ENCODE measurements at places on chromosomes 1 and 21. TPM values are rescaled to one million over a fixed set of nuclear protein-coding genes. Genes with fewer than 3 reads are reported as not detected.

- DNase-seq, result no peak
These were observed 3.4 kb downstream of the SCCPDH start for GRCh38 chr1:246727594-246727993.

DNA sequence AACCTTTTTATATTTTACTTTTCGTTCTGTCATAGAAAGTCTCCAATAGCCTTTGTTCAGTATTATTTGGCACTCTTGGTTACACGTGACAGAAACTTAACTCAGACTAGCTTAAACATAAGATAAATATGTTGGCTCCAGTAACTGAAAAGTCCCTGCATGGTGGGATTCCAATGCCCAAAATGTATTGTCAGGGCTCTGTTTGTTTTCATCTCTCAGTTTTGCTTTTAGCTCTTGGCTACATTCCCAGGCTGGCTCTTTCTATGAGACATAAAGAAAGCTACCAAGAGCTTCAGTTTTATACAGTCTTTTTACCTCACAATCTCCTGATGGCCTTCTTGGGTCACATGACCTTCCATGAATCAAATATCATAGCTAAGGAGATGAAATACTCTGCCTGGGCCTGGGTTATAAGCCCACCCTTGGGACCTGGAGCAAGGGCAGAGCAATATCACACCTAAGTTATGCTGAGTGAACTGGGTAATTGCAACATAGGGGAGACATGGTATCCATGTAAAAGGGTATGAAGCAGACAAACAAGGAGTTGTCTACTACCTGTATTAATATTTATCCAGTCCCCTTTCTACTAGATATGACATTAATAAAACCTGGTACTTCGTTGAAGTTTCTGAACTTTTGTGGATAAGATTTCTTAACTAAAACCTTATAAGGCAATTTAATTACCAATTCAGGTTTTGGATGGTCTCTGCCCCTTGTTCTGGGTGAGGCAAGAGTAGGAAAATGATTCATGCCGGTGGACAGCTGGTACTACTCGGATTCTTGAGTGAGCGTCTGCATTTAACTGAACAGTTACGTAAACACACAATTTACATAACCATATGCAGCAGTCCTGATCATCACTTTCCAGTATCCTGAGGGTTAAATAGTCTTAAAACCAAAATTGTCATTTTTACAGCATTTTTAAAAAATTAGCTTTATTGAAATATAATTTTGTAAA, 442.3 kb downstream of the GPATCH2 start:
- DNase-seq, result no peak

DNA sequence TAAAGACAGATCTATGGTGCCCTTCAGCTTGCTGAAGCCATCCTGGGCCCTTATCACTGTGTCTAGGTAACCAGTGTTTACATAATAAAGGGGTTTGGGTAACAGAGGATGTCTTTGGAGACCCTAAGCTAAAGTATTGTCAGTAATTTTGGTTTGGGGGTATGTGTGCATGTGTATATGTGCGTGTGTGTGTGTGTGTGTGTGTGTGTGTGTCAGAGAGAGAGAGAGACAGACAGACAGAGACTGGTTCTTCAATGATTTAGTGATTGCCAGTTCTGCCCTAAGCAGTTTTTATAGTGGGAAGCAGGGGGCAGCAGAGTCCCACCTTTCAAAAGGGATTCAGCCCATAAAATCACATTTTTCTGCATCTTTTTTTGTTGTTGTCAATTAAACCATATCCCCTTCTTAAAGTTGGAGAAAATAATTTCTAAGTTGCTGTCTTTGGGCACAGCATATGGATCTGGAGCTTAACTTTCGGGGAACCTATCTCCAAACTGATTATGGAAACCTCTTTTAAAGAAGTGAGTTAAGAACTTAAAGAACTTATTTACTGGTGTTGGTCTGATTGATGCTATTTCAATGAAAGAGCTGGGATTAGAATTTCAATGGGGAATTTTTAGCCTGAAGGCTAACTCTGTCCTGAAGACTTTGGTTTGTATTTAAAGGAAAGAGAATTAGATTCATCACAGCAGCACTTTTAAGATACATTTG, 51.1 kb downstream of the ZNF326 start:
- no peak for DNase-seq

- no peak for DNase-seq
These were observed 14.2 kb downstream of the THRAP3 start for GRCh38 chr1:36238433-36238832.

- DNase-seq, result no peak
These were observed 187.5 kb upstream of the C21orf91 start for GRCh38 chr21:18006691-18007090.

DNA sequence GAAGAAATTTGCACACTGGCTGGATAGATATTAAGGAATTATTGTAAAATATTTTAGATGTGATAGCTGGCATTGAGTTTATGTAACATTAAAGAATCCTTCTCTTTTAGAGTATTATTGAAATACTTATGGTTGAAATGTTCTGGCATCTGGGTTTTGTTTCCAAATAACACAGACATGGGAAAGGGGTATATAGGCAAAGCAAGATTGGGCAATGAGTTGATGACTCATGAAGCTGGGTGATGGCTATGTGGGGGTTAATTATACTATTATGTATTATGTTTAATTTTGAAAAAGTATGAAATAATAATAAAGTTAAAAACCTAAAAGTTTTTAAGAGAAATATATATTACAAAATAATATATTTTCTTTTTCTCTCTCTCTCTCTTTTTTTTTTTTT, 12.5 kb upstream of the PTPN14 start:
- no peak for DNase-seq

- DNase-seq, result peak; percentile 59
These were observed 8.3 kb upstream of the MEF2D start for GRCh38 chr1:156508955-156509234.

- DNase-seq, result no peak
These were observed 52.0 kb downstream of the FOXJ3 start for GRCh38 chr1:42282867-42283583.

DNA sequence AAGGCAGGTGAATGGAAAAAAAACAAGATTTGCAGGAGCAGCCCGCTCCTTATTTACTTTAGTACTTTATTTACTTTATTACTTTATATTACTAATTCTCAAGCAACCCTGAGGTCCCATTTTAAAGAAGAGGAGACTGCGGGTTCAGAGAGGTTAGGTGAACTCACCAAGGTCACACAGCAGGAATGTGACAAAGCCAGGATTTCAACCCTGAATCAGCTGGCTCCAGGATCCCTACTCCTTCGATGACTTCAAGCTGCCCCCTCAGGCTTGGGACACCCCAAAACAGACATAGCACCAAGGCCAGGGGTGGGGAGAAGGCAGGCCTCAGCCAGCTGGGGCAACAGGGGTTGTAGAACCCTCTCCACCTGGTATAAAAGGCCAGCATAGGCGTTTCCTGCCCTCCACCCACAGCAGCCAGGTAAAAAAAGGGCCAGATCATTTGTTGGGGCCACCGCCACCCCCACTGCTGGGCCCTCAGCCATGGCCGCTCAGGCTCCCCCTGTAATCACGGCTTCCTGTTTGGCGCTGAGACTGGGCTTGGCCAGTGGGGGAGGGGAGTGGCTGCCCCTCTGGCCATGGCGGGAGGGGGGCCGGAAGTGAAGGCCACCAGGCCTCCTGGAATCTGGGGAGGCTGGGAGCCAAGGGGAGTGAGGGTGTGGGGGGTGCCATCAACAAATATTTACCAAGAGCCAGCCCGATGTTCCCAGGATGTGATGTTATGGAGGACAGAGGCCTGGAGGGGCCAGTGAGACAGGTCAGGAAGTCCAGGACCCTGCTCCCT, 6.6 kb downstream of the SDC3 start:
- DNase-seq, result no peak

GRCh38 chr1:36367798-36368197, 17.9 kb downstream of the STK40 start:
- DNase-seq, result no peak

GRCh38 chr1:161085165-161085564, 4.2 kb downstream of the NECTIN4 start:
- no peak for DNase-seq

GRCh38 chr1:103112546-103112945, 4.2 kb upstream of the COL11A1 start:
- no peak for DNase-seq

GRCh38 chr1:171999756-172000155, 158.5 kb downstream of the DNM3 start:
- no peak for DNase-seq

GRCh38 chr1:186812570-186812969, 16.2 kb upstream of the PLA2G4A start:
- DNase-seq, result no peak

DNA sequence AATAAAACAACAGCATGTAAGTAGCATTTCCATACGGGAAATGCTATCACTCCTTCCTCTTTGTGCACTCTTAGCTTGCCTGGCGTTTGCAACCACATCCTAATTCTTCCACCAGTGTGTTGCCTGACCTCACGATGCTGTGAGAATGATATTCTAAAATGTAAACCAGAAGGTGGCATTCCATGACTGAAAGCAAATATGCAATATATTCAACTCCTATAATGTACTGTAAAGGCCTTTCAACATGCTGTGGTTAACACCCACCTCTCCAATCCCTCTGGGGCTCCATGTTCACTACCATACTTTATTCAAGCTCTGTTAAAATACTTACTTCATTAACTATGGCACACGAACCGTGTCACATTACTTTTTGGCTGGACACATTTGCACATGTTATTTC, 420.6 kb upstream of the DEPDC1 start:
- DNase-seq, result no peak

DNA sequence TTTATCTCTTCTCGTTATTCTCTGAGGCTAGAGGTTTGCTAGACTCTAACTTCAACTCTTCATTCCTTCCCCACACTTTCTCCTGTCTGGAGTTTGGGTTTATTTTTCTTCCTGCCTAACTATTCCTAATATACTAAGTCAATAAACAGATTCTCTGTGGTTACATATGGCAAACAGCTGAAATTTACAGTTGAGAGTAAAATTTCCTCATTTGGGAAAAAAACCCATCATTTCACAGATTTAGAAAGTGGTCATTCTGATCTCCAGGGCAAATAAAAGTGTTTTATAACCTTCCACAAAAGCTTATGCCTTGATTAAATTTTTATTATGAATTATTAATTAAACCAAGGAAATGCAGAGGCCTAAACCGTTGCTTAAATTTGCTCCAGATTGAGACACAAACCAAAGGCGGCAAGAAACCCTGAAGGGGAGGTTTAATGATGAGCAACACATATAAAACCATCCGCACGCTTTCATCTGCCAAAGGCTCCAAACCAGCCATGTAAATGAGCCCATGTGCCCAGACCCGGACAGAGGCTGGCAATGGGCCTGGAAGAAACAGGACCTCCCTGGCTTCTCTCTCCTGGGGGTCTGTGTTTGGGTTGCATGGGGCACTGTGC, 201.7 kb upstream of the LMO4 start:
- no peak for DNase-seq

- no peak for DNase-seq
These were observed 15.1 kb upstream of the PLA2G2E start for GRCh38 chr1:19938472-19938871.

DNA sequence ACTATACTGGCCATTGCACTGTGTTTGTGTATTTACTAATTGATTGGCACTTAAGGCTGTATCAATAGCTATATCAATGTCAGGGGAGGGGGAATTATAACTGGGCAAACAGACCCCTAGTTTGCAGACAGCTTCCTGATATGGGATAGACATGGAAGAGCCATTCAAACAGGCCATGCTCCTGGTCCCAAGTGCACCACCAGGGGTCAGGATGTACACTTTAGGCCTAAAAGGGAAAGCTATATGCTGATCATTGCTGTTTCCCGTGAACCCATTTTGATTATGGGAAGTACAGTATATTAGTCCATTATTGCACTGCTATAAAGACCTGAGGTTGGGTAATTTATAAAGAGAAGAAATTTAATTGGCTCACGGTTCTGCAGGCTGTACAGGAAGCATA, 124.9 kb upstream of the BACE2 start:
- no peak for DNase-seq

DNA sequence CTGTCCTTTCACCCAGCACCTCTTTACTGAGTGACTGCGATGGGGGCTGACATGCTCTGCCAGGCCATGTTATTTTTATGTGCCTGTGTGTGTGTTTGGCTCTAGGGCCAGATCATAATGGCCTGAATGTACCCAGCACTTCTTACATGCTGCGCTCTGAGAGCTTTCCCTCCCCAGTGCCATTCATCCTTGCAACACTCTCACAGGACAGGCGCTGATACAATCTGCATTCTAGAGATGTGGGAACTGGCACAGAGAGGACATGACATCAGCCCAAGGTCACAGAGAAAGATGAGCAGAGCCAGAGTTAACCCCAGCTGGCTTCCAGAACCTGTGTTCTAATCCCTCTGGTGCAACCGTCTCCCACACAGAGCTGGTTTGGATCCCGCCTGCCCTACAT, 54.5 kb downstream of the ARHGEF10L start:
- DNase-seq, result no peak

DNA sequence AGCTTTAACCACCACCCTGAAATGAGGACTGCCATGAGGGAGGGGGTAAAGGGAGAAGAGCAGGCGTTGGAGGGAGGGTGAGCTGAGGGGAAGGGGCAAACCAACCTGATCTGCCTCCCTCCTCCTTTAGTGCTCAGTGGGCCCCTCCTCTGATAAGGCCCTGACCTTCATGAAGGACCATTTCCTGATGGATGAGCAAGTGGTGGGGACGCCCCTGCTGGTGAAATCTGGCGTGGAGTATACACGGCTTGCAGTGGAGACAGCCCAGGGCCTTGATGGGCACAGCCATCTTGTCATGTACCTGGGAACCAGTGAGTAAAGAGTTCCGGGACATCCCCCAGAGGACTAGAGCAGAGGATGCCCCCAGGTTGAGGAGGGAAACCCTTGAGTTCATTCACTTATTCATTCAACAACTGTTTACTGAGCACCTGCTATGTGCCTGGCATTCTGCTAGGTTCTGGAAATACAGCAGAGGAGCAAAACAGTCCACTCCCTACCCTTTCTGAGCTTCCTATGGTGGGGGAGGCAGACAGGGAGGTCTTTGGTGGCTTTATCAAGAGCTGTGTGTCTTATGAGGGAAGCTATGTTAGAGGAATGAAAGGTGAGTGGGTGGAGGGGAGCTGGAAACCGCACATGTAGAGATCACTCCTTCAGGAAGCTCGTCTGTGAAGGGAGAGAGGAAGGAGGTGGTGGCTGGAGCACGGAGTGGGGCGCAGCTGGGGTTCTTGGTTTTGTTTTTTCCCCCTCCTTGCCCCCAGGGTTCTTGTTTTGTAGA, 19.5 kb downstream of the SEMA4A start:
- no peak for DNase-seq

The SLC6A9 gene
- total RNA-seq, result 6.5 TPM

The RAD54L gene
- total RNA-seq, result 1.8 TPM

The MYBPH gene
- not detected for total RNA-seq

The LRRC53 gene
- not detected for total RNA-seq

The TIE1 gene
- 58.0 TPM for total RNA-seq

The CHIA gene
- not detected for total RNA-seq

The FMO5 gene
- total RNA-seq, result 3.3 TPM

The SPRR2G gene
- total RNA-seq, result not detected

The VCAM1 gene
- 36.2 TPM for total RNA-seq

The AMY2A gene
- 1.5 TPM for total RNA-seq

The BMP8B gene
- total RNA-seq, result 40.2 TPM

Measured in sciatic nerve (tissue), 2 donors.